ENCODE measurements at places on chromosomes 13 and 19.

GRCh38 chr13:94431987-94432386 is 47.5 kb downstream of the DCT start:
- DNase-seq: no peak

DNA sequence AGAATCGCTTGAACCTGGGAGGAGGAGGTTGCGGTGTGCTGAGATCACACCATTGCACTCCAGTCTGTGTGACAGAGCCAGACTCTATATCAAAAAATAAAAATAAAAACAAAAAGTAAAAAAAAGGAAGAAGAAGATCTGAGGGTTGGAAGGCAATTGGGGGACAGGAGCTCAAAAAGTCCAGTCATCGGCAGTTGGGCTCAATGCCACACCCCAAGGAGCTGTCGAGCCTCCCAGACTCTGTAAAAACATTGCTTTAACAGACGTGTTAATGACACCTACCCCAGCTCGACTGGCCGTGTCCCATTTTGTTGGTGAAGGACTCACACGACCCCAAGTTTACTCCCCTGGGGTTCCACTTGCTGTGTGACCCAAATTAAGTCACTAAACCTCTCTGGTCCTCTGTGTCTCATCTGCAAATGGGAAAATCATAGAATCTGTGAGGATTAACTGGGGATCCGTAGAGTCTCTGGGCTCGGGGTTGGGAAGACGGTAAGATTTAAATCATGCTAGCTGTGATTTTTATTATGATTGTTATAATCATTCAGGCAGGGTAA is 7.0 kb downstream of the GNA15 start:
- DNase-seq: no peak

DNA sequence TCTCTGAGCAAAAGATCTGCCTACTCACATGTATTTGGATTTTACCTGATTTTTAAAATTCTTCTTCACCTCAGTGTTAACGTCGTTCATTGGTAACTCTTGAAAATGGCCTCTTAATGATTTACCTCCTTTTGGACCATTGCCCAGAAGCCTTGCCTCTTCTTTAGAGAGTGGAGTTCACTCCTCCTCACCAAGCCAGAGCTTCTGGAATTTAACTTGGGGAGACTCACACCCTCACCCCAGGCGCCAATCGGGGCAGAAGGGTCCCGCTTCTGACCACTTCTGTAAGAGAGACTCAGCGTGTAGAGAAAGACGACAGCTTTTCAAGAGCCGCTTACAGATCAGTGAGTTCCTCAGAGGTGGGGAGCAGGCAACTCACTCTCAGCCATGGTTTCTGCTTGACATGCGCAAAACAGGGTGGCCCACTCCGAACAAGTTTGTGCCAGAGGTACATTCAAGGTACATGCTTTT is 2.7 kb downstream of the PNMA8C start:
- DNase-seq: no peak

DNA sequence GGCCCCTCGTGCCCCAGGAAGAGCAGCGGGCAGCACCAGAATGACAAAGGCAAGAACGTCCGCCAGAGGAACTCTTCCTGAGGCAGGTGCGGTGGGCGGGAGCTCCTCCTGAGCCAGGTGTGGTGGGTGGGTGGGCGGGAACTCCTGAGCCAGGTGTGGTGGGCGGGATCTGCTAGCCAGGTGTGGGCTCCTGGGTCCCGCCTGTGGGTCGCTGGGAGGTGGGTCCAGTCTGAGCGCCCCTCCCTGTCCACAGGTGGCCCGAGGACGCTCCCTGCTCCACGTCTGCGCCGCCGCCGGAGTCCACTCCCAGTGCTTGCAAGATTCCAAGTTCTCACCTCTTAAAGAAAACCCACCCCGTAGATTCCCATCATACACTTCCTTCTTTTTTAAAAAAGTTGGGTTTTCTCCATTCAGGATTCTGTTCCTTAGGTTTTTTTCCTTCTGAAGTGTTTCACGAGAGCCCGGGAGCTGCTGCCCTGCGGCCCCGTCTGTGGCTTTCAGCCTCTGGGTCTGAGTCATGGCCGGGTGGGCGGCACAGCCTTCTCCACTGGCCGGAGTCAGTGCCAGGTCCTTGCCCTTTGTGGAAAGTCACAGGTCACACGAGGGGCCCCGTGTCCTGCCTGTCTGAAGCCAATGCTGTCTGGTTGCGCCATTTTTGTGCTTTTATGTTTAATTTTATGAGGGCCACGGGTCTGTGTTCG is 7.0 kb upstream of the HCN2 start:
- no peak for DNase-seq

DNA sequence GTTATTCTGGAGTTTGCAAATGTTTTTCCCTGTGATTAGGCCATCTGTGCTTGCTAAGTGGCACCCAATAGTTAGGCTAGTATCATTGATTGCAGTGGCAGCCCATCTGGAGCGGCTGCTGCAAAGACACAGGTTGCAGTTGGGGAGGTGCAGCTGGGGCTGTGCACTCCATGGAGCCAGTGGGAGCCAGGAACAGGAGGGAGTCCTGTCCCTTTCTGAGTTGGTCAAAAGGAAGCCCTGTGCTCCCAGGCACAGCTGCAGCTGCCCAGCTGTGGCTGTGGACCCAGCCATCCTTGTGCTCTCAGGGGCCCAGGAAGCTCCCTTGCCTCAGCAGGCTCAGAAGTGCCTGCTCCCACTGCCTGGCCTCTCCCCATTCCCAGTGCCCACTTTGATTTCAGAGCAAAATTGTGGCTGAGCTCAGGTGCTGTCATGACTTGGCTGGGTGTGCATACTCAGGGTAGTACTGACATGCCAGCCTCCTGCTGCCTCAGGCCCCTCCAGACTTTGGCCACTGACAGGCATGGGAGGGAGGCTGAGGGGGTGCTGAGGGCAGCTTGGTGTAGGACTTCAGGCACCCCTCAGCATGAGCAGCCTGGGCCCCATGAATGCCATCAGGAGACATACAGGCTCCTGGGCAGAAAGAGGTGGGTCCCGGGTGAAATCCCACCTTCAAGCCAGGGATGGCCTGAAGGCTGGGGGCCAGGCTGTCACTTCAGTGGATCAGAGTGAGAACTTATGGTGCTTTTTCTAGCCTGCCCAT is 270.6 kb downstream of the PCDH20 start:
- DNase-seq: no peak

GRCh38 chr19:12873891-12874745 is 7.1 kb downstream of the DNASE2 start:
- DNase-seq: no peak

DNA sequence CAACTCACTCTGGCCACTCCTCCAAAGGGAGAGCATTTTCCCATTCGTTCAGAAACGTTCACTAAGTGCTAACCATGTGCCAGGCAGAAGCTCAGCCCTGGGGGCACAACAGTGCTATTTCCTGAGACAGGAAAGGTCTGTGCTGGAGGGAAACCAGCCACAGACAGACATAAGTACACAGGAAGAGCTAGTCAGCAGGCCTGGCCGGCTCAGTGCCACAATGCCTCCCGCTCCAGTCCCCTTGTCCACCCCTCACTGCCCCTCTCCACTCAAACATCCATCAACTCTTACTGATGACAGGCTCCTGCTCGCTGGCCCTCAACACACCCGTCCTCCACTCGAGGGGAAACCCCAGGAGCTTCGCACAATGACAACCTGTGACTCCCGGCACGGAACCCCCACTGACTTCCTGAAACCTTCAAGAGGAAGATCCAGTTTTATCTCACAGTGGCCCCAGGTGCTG is 11.3 kb upstream of the PLA2G4C start:
- DNase-seq: no peak

GRCh38 chr19:1264801-1265614 is 4.1 kb upstream of the CIRBP start:
- peak; percentile 80 for DNase-seq

GRCh38 chr13:112674412-112675365 is 15.1 kb upstream of the ATP11A start:
- DNase-seq: no peak

DNA sequence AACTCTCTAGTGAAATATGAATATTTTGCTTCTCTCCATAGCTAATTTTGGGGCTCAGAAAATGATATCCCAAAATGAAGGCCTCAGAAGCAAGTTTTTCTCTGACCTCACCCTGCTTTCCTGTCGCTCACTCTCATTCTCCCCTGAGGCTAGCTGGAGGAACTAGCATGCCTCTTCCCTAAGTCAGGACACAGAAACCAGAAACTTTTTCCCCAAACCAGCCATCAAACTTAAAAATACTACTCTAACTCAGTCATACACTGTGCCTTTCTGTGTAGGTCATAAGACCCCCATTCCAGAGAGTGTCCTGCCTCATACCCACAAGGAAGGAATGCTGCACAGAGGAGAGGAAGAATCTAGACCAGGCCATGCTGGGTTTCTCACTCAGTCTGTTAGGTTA is 329.6 kb downstream of the PCDH20 start:
- DNase-seq: no peak

DNA sequence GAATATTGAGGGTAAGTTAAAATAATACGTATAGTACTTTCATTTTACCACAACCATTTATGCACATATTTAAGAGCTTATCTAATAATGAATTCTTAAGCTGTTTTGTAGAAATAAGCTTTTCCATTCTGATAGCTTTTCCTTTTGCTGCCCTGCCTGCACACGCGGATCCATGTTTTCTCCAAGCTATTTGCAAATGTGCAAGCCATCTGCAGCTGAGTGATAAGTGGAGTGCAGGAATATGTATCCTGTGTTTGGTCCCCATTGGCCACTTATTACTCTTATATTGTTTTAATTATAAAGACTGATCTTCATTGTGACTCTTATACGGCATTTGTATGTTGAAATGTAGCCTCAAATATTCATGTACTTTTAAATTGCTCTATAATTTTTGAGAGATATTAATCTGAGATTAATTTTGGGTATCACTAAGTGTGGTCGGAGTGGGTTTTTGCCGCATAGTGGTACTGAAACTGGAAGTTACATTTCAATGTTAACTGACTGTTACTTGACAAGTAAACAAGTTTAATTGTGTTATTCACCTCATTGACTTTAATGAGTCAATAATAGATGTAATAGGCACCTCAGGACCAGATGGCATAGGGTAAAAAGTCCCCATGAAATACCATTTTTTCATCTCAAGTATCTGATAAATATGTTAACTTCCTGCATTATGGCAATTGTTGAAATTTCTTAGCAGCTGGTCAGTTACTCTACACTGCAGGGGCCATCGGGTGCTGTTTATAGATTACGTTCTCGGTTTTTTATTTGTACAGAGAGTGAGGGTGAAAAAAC is 1567.4 kb downstream of the EFNB2 start:
- no peak for DNase-seq

GRCh38 chr19:50362656-50363424 is 2.6 kb downstream of the NAPSA start:
- DNase-seq: no peak

DNA sequence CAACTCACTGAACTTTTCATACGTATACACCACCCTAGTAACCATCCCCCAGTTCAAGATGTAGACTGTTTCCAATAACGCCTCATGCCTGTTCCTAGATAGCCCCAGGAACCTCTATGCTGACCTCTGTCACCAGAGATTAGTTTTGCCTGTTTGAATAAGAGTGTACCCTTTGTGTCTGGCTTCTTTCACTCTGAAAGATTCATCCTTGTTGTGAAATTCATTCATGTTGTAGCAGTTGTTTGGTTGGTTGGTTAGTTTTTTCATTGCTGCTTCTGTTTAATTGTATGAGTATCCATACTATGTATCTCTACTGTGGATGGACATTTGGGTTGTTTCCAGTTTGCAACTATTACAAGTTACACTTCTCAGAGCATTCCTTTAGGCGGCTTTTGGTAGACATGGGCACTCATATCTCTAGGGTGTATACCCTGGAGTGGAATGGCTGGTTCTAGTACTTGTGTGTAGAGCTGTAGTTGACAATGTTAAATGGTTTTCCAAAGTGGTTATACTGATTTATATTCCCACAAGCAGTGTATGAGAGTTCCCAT is 1.6 kb downstream of the RNASEH2B start:
- DNase-seq: no peak

GRCh38 chr13:96982672-96983071 is 11.6 kb downstream of the OXGR1 start:
- DNase-seq: no peak

GRCh38 chr19:7862413-7862951 is 11.7 kb downstream of the PRR36 start:
- DNase-seq: no peak

Data from NCI-H460 (cell line).